ENCODE measurements at places on chromosomes 6 and 20. TPM values are rescaled to one million over a fixed set of nuclear protein-coding genes. Genes with fewer than 3 reads are reported as not detected.

Gene ANGPT4
- 0.40 TPM for total RNA-seq

Gene VWA7
- total RNA-seq = 6.8 TPM

Gene CHD6
- 83.8 TPM for total RNA-seq

Gene RSPO4
- 1.0 TPM for total RNA-seq

Gene PRIM2
- 11.0 TPM for total RNA-seq

Gene RHAG
- not detected for total RNA-seq

Data from thyroid gland (tissue), 4 donors.